ENCODE measurements at places on chromosomes 2 and 18.

GRCh38 chr2:196677404-196677803 is 37.9 kb downstream of the CCDC150 start:
- DNase-seq: no peak

DNA sequence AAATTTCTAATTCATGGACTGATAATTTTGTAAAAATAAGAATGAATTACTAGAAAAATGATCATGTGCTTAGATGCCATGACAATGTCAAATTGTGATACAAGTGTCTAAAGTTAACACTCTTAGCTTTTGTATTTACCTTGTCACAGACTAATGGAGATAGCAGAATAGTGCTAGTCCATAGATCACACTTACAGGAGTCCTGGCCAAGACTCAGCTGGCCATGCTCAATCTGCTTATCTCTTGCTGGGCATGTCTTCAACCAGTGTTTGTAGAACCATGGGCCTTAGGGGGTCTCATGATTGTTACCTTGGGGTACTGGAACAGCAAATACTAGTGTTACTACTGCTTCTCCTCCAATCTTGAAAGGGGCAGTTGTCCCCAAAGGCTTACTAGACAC is 44.0 kb downstream of the TET3 start:
- DNase-seq: no peak

DNA sequence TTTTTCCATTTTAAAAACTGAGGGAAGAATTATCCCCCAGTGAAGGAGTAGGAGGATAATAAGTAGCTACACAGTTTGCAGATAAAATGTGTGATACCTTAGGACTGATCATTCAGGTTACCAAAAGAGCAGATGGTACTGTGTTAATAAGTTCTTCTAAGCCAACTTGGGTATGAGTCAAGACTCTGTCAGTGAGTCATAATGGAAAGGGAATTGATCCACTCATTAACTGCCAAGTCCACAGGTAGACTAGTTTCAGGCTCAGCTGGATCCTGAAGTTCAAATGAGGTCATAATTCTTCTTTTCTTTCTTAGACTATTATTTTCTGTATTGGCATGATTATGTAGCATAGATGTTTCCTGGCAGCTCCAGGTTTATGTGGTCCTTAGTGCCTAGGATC is 142.4 kb upstream of the ALPP start:
- no peak for DNase-seq

GRCh38 chr2:166230024-166230723 is 102.4 kb upstream of the SCN1A start:
- no peak for DNase-seq

- no peak for DNase-seq
Measured at GRCh38 chr2:97661927-97662326, 1.9 kb downstream of the ACTR1B start.

GRCh38 chr2:105144152-105144940 is 97.2 kb upstream of the GPR45 start:
- no peak for DNase-seq

DNA sequence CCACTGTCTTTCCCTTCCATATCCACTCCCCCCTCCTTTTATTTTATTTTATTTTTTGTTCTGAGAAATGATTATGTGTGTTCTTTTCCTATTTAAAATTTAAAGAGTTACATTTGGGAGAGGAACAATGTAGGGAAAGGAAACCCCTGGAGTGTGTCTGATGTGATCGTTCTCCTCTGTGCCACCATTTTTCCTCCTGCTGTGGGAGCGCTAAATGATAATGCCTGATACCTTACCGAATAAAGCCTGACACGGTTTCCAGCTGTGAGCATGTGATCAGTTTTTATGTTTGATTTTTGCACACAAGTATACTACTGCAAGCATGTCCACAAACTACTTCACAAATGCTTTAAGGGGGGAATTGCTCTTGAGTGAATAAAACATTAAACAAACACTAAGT is 317.8 kb upstream of the FANCL start:
- no peak for DNase-seq
